Amniotic epithelial cell (primary cell): ENCODE measurements at places on chromosomes 12 and 14.

DNA sequence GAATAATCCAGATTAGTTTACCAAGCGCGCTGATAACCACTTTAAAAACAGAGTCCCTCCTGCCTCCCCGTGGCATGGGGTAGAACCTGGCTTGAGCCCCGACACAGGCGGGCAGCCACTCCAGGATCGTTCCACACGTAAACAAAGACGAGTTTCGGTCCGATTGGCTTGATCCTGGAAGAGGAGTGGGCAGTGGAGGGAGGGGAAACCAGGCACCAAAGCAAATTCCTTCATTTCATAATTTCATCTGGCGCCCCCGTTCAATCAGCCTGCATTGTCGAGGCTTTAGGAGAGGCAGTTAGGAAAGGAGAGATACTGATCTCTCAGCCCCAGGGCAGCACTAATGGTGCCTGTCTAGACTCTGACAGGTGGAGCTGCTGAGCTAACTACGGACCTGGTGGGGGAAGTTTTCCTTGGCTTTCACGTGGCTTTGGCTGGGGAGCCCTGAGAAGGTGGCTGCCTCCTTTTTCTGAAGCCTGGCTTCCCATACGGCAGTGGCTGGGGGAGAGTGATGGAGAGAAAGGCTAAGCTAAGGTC lies 751 bp upstream of the GPRC5A start:
- DNase-seq, result peak; percentile 75

DNA sequence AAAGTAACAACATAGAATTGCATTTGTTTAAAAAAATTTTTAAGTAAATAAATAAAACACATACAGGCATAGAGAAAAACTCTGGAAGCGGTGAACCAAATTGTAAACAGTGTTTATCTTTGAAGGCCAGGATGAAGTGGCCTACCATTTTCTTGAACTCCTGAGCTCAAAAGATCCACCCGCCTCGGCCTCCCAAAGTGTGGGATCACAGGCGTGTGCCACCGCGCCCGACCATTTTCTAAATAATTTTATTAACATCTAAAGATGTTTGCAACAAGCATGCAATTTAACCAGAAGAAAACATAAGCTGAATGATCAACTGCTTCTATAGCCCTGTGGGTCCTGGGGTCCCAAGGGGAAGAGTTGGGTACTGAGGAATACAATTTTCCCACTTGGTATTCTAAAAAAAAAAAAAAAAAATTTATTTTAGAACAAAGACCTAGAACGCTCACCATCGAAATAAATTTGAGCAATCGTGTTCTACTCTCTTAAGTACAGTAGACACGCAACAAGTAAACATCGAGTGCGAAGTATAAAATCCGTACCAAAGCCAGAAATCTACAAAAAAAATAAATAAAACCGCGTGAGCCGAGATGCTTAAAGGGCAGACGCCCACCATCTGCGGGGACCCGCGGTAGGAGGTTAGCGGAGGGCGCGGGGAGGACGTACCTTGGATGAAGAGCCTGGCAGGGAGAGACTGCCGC lies 484 bp downstream of the MIS18BP1 start:
- peak; percentile 27 for DNase-seq

- no peak for DNase-seq
Measured at GRCh38 chr12:113727651-113728061, 238.5 kb downstream of the RBM19 start.

DNA sequence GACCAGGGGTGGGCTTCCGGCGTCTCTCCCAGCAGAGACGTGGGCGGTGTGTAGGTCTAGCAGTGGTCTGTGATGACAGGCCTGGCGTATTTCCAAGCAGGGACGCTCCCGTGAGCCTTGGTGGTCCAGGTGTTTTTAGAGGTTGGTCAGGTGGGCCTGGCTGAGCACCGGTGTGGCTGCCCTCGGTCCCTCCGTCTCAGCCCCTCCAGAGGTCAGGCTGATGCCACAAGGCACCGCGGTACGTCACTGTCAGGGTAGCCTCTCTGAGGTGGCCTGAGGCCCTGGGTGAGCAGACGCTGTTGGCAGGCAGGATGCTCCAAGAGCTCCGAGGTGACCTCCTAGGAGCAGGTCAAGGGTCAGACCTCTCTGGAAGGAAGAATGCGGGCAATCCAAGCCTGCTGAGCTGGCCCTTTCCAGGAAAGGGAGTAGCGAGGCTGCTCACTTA lies 13.6 kb downstream of the MTA1 start:
- DNase-seq, result no peak

DNA sequence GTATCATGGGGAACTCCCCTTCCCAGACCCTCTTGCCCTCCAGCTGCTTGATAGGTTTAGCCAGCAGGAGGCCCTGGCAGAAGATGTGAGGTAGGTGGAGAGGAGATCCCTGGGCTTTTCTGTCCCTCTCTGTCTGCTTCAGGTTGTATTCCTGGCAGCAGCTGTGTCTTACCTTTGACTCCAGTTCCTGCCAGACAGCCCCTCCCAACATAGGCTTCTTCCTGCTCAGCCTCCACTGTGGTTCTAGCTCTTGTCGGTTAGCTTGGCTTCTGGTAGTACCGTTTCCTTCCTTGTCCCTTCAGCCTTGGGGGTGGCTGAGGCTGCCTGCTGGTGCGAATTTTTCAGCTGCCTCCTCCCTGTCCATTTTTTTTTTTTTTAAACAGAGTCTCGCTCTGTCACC lies 215.7 kb upstream of the CRY1 start:
- no peak for DNase-seq

DNA sequence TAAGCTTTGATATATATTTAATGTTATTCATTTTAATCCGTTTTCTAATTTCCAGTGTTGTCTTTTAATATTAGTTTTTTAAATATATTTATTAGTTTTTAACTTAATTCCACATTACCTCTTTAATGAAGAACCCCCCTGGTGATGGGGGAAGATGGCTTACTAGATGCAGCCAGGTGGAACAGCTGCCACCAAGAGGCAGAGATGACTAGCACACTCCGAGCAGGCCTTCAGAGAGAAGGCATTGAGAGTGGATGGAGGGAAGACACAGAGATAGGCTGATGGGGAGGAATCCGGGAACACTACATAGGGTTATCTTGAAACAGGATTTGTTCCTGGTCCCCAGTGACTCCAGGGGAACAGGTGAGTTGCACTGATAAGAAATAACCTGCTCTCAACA lies 771.6 kb downstream of the LRFN5 start:
- DNase-seq, result no peak

DNA sequence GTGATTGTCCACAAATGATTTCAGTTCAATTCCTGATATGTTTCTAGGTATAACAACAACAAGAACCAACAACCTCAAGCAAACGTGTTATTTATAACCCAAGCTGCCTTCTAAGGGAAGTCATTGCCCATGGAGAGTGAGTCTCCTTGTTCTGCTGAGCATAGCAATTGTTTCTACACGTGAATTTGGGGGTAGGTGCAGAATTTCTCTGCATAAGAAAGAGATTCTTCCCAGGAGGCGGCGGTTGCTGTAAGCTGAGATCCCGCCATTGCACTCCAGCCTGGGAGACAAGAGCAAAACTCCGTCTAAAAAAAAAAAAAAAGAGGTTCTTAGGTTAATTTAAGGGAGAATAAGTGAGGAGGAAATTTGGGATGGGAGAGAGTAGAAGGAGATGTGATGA lies 226.5 kb upstream of the PELI2 start:
- DNase-seq, result no peak

DNA sequence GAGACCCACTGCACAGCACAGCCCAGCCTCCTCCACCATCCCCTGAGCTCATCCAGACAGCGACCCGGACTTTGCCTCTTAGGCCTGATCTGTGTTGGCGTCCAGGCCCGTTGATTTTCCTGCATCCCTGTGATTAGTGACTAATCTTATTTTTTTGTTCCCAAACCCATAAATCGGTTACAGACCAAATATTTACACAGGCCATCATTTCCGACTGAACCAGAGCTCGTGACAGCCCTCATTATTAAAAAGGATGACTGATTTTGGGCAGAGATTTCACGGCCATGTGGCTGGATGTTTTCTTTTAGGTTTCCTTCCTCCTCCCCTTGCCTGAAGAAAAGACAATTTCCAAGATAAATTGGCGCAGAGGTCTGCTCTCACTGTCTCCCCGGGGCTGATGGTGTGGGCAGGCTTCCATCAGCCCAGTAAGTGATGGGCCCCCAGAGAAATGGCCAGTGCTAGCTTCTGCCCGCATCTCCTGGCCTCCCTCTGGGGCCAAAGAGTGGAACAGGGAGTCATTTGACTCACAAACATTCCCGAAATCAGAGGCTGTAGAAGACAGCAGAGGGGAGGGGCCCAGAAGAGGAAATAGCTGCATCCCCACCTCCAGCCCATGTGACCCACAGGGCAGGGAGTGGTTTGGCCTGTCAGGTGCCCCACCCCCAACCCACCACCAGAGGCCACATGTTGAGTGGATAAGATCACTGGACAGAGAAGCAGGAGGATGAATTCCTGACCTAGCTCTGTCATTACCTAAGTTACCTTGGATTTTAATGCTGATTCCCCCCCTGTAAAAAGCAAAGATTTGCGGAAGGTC lies 283.5 kb downstream of the KSR2 start:
- no peak for DNase-seq

- DNase-seq, result peak; percentile 52
Measured at GRCh38 chr14:22319526-22320361, 269.3 kb downstream of the DAD1 start.

GRCh38 chr14:104361101-104361591 lies 218.4 kb upstream of the C14orf180 start:
- DNase-seq, result no peak

- DNase-seq, result peak; percentile 97
Measured at GRCh38 chr12:92973614-92974013, 44.5 kb upstream of the EEA1 start.

DNA sequence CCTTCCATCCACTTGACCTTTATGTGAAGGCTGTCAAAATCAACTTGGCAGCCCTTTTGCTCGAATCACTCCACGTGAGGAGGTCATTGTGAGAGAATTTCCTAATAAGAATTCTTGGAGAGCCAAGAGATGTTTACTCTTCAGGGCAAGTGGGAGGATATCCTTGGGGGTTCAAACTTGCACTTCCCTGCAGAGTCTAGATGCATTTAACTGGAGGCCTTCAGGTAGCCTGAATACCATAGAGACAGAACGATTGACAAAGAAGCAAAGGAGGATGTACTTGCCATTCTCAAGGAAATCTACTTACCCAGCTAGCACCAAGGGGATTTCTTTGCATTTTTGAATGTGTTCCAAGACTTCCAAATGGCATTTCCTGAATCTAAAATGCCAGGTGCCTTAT lies 1702.6 kb upstream of the FLRT2 start:
- DNase-seq, result peak; percentile 40

GRCh38 chr12:32444895-32445294 lies 45.5 kb downstream of the FGD4 start:
- peak; percentile 95 for DNase-seq

DNA sequence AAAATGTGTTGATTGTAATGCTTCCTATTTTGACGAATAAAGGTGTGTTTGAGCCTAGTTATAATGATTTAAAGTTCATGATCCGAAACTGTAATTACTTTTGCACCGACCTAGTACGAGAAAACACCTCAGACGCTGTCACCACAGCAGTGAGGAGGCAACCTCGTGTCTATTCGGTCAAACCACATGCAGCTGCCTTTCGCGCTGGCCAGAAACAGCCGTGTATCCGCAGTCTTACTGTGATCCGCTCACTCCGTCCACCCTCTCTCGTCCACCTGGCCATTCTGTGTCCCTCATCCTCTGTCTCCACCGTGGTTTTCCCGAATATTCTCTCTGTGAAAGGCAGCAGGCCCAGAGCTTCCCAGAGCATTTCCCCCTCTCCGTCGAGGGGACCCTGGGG lies 67.1 kb downstream of the NOC4L start:
- no peak for DNase-seq

GRCh38 chr12:121811434-121812319 lies 7.9 kb downstream of the SETD1B start:
- peak; percentile 46 for DNase-seq

DNA sequence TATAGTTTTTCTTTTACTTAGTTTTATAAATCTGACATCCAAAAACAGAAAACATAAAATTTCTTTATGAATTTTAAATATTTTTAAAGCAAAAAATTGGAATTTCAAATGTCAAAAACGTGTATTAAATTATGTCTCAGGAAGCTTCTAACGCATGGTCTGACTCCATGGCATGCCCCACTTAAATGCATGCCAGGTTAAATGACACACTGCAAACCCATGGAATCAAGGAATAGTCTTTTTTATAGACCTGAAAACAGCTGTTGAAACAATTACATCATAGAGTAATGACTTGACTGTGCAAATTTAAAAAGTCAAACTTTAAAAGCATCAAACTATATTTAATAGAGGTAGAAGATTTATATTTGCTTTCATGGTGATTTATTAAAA lies 96.1 kb upstream of the DACT1 start:
- no peak for DNase-seq

- DNase-seq, result peak; percentile 33
Measured at GRCh38 chr14:73526036-73526984, 10.6 kb upstream of the ACOT1 start.

GRCh38 chr12:119363490-119363889 lies 29.0 kb downstream of the CCDC60 start:
- no peak for DNase-seq

GRCh38 chr12:123384318-123384993 lies 524 bp downstream of the KMT5A start:
- no peak for DNase-seq

GRCh38 chr12:104485651-104486362 lies 29.1 kb downstream of the CHST11 start:
- DNase-seq, result no peak

DNA sequence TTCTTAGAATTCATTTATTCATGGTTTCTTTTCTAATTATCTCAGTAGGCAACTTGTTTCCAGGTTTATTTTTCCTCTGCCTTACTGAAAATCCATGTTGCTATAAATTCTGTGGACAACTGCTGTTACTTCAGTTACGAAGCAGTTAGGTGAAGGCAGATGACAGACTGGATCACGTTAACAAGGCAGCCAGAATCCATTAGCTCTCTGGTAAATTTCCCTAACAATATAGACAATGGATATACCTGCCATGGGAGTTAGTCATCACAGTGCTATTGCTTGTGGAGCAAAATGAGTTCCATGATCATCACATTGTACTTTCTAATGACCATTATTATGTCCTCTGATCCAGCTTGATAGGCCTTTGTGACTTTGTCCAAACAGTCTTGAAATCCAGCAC lies 291.5 kb downstream of the NELL2 start:
- DNase-seq, result no peak

DNA sequence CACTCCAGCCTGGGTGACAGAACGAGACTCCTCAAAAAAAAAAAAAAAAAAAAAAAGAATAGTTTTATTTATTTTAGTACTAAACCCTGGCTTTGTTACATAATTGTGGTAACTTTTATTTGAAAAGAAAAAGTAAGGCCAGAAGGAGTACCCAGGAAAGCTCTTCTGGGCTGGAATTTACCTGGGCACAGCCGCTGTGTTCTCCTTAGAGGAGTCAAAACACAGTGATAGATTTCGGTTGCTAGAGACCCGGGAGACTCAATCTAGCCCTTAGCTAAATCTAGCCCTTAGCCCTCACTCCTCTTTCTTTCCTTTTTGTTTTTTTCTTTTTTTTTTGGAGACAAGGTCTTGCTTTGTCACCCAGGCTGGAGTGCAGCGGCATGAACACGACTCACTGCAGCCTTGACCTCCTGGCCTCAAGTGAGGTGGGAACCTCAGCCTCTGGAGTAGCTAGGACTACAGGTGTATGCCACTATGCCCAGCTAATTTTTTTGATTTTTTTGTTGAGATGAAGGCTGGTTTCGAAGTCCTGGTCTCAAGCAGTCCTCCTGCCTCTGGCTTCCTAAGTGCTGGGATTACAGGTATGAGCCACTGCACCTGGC lies 49.7 kb downstream of the SYNE2 start:
- no peak for DNase-seq

GRCh38 chr14:34247605-34248004 lies 214.4 kb downstream of the SPTSSA start:
- DNase-seq, result peak; percentile 7
